ENCODE measurements at places on chromosomes 1 and 21.

- no peak for DNase-seq
Measured at GRCh38 chr1:229810140-229810539, 184.1 kb downstream of the URB2 start.

- no peak for DNase-seq
Measured at GRCh38 chr1:30818568-30819243, 61.1 kb upstream of the LAPTM5 start.

GRCh38 chr1:87191646-87192045 lies 137.0 kb upstream of the LMO4 start:
- no peak for DNase-seq

GRCh38 chr21:37927711-37928110 lies 11.5 kb upstream of the KCNJ6 start:
- no peak for DNase-seq

DNA sequence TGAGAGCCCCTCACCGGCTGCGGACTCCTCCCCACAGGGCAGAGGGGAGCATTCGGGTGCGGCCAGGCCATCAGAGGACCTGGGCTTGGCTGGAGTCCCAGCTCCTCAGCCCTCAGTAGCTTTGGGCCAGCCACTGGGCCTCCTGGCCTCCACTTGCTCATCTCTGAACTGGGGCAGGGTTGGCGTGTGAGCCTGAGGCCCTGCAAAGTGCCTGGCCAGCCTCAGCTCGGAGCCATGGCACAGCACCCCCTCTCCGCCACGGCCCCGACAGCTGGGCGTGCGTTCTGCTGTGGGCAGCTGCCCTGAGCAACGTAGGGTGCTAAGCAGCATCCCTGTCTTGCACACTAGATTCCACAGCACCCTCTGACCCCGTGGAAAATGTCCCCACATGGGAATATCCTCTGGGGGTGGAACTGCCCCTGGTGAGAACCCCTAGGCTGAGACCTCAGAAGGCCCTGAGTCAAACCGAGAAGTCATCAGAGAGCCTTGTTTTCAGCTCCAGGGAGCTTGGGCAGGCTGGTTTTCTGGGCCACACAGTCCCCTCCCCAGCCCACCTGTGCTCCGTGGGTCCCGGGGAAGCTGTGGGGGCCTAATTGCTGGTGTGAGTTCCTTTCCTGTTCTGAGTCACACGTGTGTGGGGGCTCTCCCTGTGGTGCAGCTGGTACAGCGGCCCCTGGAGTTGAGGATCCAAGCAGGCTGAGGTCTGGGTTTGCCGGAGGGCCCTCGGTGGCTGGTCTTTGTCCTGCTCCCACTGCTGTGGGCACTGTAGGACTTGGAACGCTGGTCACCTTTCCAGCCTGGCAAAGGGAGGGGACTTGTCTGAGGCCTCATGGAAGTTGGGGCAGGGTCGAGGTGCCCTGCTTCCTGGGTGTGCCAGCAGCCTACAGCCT lies 24.5 kb downstream of the TP73 start:
- DNase-seq: no peak

DNA sequence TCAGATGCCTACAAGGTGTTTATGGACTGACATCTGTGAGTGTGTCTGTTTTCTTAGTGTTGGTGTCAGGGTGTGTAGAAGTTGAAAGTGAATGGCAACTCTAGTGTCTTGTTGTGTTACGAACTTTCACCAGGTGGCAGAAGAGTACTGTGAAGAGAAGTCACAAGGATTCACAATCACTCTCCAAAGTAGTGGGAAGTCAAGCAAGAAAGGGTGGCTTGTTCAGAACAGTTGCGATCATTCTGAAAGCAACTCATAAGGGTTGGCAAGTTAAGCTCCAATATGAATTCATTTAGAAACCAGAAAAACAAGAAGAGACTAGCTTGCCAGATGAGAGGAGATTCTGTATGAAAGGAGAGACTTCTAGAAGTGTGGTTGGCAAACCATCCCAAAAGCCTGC lies 86.1 kb downstream of the FASLG start:
- DNase-seq: peak; percentile 52

- no peak for DNase-seq
Measured at GRCh38 chr1:114482585-114482984, 28.4 kb downstream of the TRIM33 start.

DNA sequence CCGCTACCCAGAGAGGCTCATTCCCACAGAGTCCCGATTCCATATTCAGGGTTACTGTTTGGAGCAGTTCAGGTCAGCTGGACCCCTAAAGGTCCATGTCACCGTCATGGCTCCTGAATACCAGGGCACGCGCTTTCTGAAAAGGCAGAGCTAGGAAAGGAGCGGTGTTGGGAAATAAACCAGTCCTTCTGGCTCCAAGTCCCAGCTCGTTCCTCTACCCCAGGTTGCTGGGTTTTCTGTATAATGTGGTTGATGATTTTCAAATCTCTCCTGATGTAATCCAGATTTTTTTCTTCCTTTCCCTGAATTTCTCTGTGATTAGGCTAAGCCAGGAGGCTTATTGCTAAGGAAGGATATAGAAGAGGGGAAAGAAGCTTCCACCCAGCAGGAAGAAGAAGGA lies 14.0 kb upstream of the PKP1 start:
- no peak for DNase-seq

GRCh38 chr1:25694167-25695007 lies 77.8 kb downstream of the MAN1C1 start:
- DNase-seq: no peak

DNA sequence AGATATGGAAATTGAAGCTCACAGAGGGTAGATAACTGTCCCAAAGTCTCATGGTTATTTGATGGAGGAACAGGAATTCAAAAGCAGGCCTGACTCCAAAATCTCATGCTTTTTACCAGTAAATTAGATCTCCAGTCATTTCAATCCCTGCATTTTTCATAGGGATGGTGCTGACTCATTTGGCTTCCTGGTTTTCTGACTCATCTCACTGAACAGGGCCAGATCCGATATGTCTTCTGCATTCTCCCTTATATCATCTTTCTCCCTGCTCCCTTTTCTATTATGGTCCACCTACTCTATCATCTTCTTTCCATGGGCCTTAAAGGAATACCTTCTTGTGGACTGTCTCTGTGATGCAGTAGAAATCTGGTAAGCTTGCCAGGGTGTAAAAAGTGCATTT lies 187.2 kb downstream of the FGGY start:
- no peak for DNase-seq

DNA sequence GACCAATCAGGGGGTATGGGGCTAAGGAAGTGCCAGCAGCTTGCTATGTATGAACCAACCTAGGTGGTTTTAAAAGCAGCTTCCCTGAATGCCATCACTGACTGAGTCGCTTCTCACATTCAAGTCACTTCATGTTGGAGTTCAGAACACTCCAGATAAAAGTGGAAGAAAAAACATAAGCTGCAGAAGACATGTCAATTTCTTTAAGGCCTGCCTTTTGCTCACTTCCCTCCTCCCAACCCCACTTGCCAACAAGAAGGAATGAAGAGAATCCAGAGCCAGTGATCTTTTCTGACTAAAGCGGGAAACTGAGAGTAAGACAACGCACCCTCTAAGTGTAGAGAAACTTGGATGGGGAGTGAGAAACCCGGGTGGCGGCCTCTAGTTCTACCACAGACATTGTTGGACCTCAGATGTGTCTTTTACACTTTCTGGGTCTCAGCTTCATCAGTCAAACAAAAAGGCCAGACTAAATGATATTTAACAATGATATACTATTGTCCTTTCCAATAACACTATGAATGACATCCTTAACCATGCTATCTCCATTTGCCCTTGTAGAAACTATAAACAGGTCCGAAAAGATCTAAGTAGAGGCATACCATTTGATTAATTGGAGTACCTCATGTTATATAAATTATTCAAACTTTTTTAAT lies 54.1 kb downstream of the LUZP1 start:
- DNase-seq: no peak

GRCh38 chr1:27126391-27126790 lies 28.5 kb downstream of the SLC9A1 start:
- no peak for DNase-seq

DNA sequence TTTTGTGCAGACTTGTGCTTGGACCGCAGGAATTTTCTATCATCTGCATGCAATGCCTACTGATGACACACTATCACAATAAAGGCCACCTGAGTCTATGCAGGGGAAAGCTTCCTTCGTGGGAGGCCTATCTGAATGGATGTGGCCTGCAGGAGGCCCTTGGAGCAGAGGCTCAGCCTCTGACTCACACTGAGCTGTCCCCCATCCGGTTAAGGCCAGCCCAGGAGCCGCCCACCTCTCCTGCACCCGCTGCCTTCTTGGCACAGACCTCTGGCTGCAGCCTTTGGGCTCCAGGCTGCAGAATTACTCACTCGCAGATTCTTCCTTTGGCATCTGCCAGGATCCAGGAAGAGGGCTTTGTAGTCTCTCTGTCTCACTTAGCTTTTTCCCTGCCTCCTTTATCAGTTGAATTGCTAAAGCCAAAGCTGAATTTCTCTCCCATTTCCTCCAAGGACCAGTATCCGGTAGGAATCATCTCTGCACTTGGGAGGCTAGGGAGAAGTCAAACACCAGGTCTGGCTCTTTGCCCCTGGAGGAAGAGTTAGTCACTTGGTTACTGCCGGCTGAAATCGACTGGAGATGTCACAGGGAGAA lies 65.1 kb upstream of the JUN start:
- no peak for DNase-seq

Measured in HEK293T (cell line).